ENCODE measurements at places on chromosomes 5 and 9.

GRCh38 chr9:131631306-131631705 is 86.0 kb downstream of the PRRT1B start:
- DNase-seq, result no peak

- DNase-seq, result no peak
Observed at GRCh38 chr5:378976-379742, 57.6 kb downstream of the AHRR start.

DNA sequence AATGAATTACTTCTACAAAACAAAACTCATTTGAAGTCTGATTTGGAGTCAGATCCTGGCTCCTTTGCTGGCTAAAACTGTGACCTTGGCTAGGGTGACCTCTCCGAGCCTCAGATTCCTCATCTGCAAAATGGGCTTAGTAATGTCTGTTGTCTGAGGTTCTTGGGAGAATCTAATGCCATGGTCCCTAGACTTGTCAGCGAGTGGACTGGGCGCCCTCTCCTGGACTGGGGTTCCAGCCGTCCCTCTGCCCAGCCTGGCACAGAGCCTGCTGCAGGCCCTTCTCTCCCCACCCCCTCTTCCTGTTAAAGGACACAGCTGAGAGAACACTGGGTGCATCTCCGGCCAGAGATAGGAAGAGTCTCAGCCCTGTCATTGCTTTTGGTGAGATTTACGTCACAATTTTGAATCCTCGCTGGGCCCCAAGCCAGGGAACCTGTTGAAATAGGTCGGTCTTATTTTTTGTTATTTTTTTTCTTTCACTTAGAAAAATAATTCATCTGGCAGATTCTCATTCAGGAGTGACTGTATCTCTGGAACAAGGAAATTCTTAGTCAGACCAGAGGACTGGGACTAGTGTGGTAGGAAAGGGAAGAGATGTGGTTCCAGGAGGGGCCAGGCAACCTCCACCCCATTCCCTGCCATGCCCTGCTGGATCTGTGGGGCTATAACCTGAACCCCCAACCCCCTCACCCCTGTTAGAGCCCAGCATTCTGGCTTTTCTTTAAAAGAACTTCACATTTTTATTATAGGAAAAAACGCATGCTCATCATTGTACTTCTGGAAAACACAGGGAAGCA is 48.2 kb upstream of the RPL26L1 start:
- DNase-seq, result no peak

DNA sequence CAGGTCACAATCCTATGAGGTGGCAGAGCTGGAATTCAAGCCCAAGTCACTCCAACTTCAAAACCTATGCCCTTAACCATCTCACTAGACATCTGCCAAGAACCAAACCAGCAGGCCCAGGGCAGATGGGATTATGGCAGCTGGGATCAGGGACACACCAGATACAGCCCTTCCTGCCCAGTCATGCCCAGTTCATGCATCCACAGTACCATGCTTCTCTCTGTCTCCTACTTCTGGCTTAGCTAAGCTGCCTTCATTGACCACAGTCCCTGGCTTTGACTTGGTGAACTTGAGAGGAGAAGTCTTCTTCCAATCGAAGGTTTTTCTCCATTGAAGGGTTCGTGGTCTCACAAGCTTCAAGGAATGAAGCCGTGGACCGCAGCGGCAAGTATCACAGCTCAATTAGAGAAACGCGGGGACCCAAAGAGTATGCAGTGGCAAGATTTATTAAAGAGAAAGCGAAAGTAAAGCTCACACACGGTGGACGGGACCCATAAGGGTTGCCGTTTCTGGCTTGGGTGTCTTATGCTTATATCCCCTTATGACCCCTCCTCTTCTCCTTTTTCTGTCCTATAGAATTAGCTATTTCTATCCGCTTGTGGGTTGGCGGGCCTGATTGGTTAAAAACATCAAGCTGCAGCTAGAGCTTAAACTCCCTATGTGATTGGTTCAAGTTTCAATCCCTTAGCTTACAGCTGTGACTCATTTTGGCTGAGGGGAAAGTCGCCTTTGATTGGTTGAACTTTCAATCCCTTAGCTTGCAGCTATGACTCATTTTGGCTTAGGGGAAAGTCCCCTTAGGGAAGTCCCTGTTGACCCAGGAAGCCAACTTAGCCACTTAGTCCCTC is 101.2 kb downstream of the TRIM36 start:
- DNase-seq, result peak; percentile 6

GRCh38 chr9:13576101-13576500 is 296.6 kb upstream of the MPDZ start:
- no peak for DNase-seq

- no peak for DNase-seq
Observed at GRCh38 chr5:36135988-36136387, 15.7 kb downstream of the LMBRD2 start.

DNA sequence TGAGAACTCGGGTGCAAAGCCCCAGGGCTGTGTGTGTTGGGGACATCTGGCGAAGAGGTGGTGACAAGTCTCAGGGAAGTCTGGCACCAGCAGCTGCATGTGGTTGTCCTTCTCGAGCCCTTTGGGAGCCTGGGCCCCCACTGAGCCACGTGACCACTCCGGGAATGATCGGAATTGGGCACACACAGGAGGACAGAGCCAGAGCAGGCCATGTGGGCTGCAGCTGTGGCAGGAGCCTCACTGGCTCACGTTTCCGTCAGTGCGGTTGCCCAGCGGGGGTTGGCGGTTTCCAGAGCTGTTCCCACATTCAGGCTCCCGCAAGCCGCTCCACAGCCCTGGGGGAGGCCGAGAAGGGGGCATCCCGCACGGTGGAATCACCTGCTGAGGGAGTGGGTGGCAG is 6.8 kb upstream of the CEL start:
- no peak for DNase-seq

GRCh38 chr9:107024193-107024592 is 161.2 kb downstream of the ZNF462 start:
- no peak for DNase-seq

- DNase-seq, result no peak
Observed at GRCh38 chr5:126525630-126526245, 69.3 kb downstream of the ALDH7A1 start.

- no peak for DNase-seq
Observed at GRCh38 chr5:58071566-58071965, 388.3 kb downstream of the PLK2 start.

All from stimulated activated CD8-positive, alpha-beta memory T cell treated with anti-CD3 and anti-CD28 coated beads, Interleukin-7, amount 100 ng/mL, for 48 hours (primary cell).